H54 (cell line): ENCODE measurements at places on chromosomes 5 and 9.

DNA sequence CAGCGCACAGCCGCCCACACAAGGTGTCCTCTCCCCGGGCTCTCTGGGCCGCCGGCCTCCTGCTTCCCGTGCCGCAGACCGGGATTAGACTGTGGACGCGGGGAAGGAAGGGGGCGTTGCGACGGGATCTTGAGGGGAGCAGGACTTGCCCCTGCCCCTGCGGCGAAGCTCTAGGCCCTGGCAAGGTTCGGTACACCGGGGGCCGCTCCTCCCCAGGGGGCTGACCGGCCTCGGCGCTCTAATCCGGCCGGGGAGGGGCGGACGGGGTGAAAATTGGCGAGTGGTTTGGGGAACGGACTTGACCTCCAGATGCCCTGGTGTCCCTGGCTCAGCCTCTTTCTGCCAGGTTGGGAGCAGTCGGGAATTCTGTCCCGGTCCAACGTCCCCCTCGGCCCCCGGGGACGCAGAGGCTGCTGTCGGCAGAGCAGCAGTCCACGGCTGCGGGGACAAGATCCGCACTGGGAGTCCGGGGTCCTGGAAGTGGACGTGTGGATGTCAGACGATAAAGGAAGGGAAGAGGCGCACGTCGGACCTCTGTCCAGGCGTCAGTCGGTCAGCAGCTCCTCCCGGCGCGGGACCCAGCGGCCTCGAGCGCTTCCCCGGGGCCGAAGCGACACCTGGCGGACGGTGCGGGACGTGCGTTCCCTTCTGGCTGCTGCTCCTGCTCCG lies 1.9 kb upstream of the CNTFR start:
- DNase-seq: peak; percentile 87

DNA sequence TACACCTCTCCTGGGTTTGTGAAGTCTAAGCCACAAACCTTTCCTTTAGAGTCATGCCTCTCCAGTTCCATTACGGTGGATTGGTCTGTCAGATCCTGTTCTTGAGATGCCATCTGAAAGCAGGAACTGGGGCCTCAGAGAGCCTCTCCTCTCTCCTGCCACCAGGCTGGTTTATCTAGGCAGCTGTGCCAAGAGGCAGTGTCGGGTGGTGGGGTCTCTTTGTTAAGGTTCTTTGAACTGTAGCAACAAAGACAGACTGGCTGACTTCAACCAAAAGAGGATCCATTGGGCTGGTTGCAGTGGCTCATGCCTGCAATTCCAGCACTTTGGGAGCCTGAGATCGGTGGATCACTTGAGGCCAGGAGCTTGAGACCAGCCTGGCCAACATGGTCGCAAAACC lies 66.0 kb upstream of the ANGPTL2 start:
- DNase-seq: no peak

- DNase-seq: no peak
Measured at GRCh38 chr9:124618476-124618875, 111.3 kb upstream of the NR5A1 start.

GRCh38 chr5:58358501-58359178 lies 101.2 kb downstream of the PLK2 start:
- DNase-seq: no peak

- no peak for DNase-seq
Measured at GRCh38 chr9:122111413-122112085, 18.4 kb upstream of the TTLL11 start.

DNA sequence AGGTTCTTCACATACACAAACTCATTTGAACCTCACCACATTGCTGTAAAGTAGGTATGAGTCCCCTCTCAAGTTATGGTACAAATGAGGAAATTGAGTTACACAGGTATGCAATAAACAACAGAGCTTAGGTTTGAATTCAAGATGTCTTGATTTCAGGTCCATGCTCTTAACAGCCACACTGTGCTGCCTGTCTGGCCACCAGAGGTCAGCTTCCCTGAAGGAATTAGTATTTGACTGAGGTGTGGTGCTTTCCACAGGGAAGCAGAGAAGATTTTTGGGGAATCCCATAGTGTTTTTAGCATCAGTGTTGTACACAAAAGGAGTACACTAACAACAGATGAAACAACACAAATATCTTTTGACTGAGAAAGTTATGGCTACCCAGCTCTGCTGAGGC lies 94.4 kb upstream of the ITGA1 start:
- DNase-seq: no peak

GRCh38 chr9:113503131-113503541 lies 39.6 kb downstream of the RGS3 start:
- no peak for DNase-seq

DNA sequence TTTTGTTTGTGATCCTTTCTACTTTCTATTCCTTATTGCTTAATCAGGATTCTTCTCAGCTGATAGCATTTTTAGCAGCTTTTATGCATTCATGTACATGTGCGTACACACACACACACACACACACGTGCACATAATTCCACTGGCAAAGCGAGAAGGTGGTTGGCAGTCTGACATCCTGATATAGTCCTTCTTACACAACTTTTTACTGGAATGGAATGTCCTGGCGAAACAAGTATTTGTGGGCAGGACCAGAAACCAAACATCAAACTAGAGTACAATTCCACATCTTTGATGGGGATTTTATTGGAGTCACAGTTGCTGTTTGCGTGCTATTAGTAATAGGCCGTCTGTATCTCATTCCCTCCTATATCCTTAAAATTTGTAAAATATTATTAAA lies 356.5 kb downstream of the CCDC171 start:
- no peak for DNase-seq

DNA sequence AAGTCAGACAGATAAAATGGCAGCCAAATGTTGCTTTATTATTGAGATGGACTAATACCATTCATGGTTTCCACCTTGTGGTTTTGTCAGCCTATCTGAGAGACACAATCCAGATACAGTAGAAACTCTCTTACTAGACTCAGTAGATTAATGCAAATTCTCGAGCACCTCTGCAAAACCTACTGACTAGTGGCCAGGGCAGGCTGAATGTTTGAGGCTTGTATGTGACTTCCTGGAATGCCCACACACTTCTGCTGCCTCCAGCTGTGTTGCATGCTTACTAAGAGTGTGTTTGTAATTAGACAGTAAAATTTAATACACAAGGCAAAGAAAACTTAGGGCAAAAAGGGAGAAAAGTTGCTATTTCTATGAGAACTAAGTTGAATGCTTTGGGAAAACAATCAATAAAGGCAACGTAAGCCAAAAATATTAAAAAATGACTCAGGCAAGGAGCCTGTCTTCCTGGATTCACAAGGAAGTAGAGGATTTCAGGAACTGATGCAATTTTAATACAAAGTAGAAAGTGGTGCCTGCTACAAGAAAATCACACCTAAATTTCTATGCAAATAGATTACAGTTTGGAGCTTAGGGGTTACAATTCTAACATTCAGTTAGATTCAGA lies 30.2 kb upstream of the CCNG1 start:
- DNase-seq: no peak

DNA sequence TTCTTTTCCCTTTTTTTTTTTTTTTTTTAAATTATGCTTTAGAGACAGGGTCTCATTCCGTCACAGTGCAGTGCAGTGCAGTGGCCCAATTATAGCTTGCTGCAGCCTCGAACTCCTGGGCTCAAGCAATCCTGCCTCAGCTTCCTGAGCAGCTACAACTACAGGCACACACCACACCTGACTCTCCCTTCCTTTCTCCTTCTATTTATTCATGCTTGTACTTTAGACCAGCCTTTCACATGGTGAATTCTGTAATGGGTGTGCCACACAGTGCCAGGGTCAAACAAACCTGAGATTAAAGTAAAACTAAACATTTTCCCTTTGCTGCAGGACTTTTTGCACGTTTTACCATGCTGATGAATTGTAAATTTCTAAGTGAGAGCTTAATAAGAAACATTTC lies 8.0 kb downstream of the SH3RF2 start:
- DNase-seq: no peak

DNA sequence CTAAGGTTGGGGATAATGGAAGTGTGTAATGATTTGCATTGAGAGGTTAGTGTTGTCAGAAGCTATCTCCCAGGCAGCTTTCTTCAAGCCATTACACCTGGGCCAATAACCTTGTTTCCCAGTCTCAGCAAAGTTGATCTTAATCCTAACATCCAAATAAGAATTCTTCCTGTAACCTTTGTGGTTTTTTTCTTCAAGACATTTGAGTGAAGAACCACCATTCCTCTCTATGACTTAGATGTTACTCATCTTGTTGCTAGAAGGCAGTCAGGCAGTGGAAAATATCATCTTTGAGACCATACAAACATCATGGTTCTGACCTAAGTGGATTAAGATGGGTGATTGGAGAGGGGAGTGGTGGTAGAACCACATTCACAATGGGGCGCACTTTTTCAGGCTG lies 103.5 kb downstream of the NDUFAF2 start:
- peak; percentile 0 for DNase-seq

- no peak for DNase-seq
Measured at GRCh38 chr5:88556406-88556805, 287.8 kb upstream of the TMEM161B start.

DNA sequence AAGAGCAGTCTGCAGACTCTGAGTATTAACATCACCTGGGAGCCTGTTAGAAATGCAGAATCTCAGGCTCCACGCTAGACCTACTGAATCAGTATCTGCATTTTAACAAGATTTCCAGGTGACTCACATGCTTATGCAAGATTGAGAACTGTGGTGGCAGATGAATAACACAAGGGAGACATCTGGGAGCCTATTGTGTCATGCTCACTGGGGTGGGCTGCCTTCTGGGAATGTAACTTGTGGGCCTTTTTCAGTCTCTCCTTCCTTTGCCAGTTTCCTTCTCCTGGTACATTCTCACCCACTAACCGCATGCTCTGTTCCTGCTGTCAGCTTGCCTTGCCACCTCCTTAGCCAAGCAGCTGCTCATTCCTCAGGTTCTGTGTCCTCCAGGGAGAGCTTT lies 176.6 kb upstream of the C9orf72 start:
- DNase-seq: no peak

- no peak for DNase-seq
Measured at GRCh38 chr5:108615216-108615615, 132.5 kb upstream of the FER start.

- DNase-seq: no peak
Measured at GRCh38 chr5:179805070-179805528, 1.6 kb downstream of the MGAT4B start.

- no peak for DNase-seq
Measured at GRCh38 chr5:56910210-56910965, 992 bp downstream of the SETD9 start.

DNA sequence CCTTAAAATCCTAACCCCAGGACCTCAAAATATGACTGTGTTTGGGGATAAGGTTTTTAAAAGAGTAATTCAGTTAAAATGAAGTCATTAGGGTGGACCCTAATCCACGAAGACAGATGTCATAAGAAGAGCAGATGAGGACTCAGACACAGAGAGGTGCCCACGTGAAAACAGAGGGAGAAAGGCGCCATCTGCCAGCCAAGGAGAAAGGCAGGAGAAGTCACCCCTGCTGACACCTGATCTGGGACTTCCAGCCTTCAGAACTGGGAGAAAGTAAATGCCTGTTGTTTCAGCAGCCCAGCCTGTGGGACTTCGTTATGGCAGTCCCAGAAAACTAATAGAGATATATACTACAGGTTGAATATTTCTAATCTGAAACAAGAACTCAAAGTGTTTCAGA lies 67.4 kb downstream of the ROR2 start:
- DNase-seq: no peak

GRCh38 chr5:35454011-35454525 lies 163.6 kb upstream of the SPEF2 start:
- no peak for DNase-seq

DNA sequence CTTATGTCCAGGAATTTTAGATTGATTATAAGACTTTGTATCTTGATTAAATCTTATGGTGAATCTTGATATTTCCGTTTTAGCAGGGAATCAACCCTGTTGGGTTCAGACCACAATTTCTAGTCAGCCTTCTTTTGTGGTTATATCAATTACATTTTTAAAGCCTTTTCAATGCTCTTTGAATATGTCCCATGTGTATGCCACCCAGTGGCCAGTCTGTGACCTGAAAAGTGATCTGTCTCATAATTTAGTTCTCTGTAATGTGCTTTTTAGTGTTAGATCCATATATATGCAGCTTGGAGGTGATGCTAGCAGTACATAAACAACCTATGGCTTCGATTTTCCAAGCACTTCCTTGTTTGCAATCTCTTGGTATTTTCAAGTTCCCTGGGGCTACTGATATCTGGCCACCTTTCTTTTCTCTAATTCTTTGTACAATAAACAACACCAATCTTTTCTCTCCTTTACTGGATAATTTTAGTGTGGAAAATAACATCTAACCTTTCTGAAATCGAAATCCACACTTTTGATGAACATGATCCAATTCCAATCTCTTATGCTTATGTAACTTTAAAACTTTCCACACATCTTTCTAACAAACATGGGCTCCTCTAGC lies 28.8 kb downstream of the PDE8B start:
- DNase-seq: no peak

GRCh38 chr5:15948190-15948589 lies 231.4 kb downstream of the MARCHF11 start:
- DNase-seq: no peak

DNA sequence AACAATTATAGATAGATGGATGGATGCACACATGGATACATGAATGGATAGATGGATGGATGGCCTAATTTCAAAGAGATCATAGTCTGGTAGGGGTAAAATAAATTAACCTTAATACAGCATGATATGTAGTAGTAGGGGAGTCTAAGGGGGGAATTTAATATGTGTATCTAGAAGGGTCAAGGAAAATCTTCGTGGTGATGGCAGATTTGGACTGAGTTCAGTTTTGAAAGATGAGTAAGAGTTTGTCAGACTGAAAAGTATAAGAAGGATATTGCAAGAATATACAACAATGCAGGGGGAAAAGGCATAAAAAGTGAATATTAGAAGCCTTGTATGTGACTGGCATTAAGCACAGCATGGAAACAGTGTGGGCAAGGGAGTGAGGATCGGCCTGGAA lies 98.7 kb downstream of the ZNF462 start:
- DNase-seq: no peak

- no peak for DNase-seq
Measured at GRCh38 chr5:100424787-100425186, 110.4 kb upstream of the FAM174A start.

DNA sequence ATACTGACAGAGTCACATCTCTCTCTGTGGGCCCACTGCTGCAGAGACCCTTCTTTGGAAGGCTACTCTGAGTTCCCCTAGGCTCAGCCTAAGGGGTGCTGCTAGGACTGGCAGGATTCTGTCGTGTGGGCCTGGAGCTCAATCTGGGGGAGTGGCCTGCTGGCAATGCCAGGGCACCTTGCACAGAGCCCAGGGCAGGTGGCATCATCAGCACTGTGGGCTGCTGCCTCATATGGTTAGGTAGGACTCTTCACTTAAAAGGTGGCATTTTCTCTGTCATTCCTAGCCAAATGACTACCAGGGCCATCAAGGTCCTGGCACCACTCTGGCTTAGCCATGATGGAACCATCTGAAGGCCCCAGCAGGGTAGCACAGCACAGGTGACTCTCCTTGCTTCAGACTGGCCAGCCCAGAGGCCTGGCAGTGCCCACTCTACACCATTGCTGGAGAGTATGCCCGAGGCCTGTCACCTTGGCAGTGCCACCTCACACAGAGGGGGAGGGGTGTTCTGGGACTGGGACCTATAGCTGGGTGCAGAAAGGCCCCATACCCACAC lies 21.9 kb downstream of the PITX1 start:
- no peak for DNase-seq

- DNase-seq: no peak
Measured at GRCh38 chr5:115257981-115258380, 4.7 kb downstream of the PGGT1B start.

- DNase-seq: no peak
Measured at GRCh38 chr9:127959841-127960409, 20.9 kb downstream of the EEIG1 start.

GRCh38 chr9:31808766-31809165 lies 575.7 kb upstream of the ACO1 start:
- no peak for DNase-seq
